ENCODE measurements at places on chromosomes 1 and 21.

GRCh38 chr1:236997882-236998281, 6.4 kb downstream of the MT1HL1 start:
- no peak for DNase-seq

GRCh38 chr21:26087223-26087918, 83.2 kb downstream of the APP start:
- no peak for DNase-seq

DNA sequence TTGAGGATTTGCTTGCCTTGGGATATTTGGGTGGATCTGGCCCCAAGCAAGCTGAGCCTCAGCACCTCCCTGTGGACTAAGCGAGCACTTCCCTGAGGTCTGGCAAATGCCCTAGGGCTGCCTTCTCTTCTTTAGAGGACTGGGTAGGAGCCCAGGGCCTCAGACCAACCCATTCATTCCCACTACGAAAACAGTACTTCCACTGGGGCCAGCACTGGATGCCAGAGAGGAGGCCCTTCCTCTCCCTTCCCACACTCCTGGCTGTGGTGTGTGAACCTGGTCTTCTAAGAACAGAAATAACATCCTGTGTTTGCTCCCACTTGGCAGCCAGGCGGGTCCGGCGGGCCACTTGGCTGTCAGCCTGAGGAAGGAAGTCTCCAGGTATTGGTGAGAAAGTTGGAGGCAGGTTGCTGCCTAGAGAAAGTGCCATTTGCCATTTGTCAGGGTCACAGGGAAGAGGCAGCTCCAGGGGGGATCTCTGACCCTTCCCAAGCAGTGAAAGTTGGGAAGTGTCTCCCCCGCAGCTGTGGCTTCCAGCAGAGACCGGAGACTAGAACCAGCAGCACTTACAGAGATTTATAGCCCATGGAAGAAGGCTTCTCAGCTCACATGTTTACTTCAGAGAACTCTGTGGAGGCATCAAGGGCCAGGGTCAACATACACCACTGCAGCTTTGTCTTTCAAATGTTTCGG, 323.5 kb downstream of the SIPA1L2 start:
- peak; percentile 50 for DNase-seq

- no peak for DNase-seq
These were observed 75.8 kb downstream of the RGL1 start for GRCh38 chr1:183880531-183881243.

DNA sequence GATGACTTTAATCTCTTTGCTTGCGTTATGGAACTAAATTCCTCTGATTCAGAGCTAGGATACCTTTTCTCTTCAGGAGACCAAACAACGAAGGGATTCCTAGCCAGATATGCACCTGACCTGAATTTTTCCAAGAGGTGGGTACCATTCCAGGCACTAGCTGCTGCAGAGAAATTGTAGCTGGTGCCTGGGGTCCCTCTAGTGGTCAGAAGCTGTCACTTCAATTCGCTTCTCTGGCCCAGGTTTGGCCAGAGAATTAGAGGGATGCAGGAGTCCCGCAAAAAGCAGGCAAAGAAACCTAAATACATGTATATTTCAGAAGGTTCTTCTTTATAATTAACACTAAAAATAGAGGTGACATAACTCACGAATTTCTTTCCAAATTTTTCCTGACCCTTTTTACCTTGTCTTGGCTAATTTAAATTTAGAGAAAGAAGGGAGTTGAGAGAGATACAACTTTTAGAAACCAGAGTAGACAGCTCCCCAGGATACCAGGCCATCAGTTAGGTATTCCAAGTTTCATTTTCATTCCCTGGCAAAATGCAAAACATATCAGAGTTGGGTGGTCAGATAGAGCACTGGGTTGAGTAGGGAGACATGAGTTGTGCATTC, 9.6 kb downstream of the ACKR1 start:
- DNase-seq = peak; percentile 66

GRCh38 chr1:23793018-23793781, 2.3 kb downstream of the LYPLA2 start:
- DNase-seq = no peak

- no peak for DNase-seq
These were observed 13.4 kb downstream of the L1TD1 start for GRCh38 chr1:62208087-62208486.

DNA sequence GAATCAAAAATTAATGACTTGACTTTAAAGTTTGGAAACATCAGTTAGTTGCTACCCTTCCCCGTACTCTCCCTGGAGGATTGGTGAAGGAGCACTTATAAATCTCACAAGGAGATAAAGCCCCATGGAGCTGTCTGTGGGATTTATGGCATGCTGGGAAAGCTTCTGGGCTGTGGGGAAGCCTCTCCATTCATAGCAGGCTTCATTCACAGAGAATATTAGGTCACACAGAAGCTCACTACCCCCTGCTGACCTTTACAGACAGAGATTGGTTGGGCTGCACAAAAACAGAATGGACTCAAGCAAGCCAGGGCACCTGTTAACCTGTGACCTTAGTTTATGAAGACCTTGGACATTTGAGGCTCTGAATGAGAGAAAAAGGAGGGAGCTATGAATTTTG, 32.1 kb downstream of the RGL1 start:
- peak; percentile 62 for DNase-seq

DNA sequence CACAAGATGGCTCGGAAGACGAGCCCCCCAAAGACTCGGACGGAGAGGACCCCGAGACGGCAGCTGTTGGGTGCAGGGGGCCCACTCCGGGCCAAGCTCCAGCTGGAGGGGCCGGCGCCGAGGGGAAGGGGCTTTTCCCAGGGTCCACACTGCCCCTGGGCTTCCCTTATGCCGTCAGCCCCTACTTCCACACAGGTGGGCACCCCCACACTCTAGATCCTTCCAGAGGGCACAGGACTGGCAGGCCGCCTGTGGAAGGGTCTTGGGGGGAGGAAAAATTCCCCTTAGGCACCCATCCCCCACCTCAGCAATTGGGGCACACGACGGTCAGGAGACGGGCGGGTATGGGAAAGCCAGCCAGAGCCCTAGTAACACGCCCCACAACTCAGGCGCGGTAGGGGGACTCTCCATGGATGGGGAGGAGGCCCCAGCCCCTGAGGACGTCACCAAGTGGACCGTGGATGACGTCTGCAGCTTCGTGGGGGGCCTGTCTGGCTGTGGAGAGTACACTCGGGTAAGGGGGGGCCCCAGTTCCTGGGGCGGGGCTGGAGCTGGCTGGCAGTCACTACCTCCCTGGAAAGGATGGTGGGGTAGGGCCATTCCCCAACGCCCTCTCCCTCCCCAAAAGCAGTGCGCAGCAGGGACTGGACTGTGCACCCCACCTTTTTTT, 16.1 kb downstream of the NOC2L start:
- no peak for DNase-seq

GRCh38 chr1:238153253-238153652, 262.5 kb upstream of the ZP4 start:
- DNase-seq = no peak

DNA sequence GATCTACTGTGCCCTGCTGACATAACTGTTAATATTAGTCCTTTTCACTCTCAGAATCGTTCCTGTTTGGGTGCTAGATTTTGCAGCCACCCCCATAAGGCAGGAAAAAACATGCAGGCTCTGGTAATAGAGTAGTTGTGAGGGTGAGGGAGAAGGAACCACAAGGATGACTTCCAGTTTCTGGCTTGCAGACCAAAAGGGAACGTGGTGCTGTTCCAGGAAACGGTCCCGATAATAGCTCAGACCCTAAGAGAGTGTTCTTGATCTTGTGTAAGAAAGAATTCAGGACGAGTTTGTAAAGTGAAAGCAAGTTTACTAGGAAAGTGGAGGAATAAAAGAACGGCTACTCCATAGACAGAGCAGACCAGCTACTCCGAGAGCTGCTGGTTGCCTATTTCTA, 50.7 kb upstream of the RHOU start:
- no peak for DNase-seq

GRCh38 chr1:93080179-93080823, 1.2 kb downstream of the MTF2 start:
- peak; percentile 38 for DNase-seq

- DNase-seq = no peak
These were observed 101.3 kb upstream of the HMCN1 start for GRCh38 chr1:185632659-185633423.

DNA sequence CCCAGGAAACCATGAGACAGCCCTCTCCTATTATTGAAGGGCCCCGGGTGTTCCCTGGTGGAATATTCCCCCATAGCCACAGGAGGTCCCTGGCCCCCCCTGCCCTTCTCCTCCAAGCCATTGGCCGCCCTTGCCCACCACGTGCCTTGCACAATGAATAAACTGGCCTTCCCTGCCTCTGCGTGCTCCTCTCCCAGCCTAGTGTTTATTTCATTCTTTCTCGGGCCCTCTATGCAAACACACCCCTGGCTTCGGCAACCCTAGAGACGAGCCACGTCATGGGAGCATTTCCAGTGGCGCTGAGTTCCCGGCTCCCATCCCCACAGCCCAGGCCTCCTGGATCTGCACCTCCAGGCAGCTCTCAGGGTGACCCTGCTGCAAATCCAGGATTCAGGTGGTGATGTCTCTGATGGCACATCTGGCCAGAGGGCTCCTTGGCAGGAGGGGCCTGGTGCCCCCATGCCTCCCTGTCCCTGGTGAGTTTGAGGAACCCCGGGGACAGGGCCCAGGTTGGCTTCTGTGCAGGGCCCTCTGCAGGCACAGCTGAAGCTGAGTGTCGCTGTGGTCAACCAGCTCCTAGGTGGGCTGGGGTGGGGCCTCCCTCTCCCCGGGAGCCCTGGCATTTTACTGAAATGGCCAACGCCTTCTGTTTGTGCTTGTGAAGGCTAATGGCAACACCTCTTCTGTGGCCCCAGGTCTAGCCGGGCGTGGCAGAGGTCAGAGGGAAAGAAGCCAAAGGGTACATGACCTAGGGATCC, 6.2 kb downstream of the KRTAP10-12 start:
- DNase-seq = no peak

DNA sequence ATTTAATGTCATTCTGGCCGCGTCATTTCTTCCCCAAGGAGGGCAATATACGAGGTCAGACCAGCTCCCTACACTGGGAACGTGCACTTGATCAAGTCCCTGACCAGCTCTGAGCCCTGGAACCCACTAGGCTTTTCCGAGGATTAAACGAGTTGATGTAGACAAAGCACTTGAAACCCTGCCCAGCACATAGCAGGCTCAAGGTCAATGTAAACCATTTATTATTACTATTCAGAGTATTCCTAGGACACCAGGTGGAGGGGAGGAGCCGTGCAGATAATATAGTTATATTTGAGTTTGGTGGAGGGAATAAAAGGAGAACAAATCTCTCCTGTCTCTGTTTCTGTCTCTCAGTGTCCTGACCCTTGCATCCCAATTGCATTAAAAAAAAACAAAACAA, 174.1 kb upstream of the IGSF21 start:
- no peak for DNase-seq

- DNase-seq = no peak
These were observed 50.8 kb downstream of the TGFB2 start for GRCh38 chr1:218395916-218396315.

- DNase-seq = no peak
These were observed 69.9 kb upstream of the ADGRL2 start for GRCh38 chr1:81730881-81731280.

- no peak for DNase-seq
These were observed 12.9 kb upstream of the LELP1 start for GRCh38 chr1:153190373-153190772.

DNA sequence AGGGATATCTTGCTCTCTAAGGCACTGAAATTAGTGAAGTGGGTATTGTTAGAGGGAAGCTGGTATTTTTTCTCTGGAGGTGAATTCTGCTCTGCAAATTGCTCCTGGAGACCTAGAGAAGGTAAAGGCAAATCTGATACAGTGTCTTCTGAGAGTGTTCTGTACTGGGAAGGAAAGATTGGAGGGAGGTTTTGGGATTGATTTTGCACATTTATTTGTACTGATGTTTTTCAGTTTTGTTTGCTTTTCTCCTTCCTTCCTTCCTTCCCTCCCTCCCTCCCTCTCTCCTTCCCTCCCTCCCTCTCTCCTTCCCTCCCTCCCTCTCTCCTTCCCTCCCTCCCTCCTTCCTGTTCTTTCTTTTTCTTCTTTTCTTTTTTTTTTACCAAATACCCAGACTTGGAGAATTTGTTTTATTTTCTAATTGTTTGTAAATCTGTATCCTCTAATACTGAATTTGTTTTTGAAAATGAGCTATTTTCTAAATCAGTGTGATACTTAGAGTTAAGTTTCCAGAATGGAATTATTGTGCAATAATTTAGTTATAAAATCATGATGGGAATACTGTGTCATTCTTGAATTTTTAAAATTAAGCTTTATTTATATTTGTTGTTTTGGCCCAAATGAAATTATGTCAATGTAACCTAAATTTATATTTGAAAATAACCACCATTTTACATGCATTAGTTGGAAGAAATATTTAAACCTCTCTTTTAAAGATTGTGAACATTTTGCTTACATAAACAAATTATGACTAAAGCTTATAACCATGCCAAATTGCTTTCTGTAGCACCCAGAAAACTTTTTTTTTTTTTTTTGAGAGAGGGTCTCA, 4.9 kb downstream of the CMPK1 start:
- no peak for DNase-seq

DNA sequence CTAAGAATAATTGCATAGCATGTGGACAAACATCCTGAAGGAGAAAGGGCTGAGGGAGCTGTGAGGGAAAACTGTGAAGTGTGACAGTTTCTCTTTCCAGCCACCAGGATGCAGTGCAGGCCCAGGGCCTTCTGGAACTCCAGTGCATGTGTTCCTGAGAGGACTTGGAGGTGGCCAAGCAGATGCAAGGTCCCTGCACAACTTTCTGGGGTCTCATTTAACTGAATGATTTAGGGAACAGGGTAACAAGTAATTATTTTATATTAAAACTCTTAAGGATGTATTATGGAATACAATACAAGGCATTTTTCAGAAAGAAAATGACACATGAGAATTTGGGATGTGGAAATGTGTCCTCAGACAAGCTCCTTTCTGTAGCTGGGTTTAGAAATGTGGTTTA, 61.2 kb upstream of the MCOLN3 start:
- peak; percentile 81 for DNase-seq

- no peak for DNase-seq
These were observed 11.5 kb downstream of the PTCH2 start for GRCh38 chr1:44831516-44831915.

- no peak for DNase-seq
These were observed 231.0 kb upstream of the B3GALT2 start for GRCh38 chr1:193417403-193417802.

DNA sequence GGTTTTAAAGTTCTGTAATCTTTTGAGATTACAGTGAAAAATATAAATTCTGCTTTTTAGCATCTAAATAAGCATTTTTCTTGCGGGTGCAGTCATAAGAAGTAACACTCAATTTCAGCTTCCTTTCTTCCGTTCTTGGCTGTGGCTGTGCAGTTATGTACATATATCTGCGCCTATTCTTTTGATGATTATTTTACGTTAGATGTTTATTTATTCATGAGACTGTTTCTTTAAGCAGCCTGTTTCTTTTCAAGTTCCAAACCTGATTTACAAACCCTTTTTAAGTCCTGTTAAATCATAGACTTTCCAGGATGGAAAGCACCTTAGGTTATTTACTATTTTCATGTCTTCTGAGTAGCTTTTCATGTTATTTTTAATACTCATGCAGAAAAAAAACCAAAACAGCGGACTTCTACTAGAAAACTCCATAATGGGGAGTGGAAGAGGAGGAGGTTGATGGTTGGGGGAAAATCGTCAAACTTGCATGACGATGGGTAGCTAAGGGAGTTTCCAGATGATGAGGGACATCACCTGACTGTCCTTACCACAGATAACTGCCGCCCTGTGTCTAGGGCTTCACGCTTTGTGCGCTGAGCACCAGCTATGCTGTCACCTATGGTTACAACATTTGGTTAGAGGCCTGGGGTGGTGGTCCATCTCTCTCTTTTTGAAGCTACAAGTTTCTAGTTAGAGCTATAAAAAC, 2.6 kb downstream of the PRDM2 start:
- DNase-seq = no peak
